Stimulated activated CD4-positive, alpha-beta T cell treated with anti-CD3 and anti-CD28 coated beads, Interleukin-2, amount 100 ng/mL, for 48 hours (primary cell): ENCODE measurements at places on chromosomes 3 and 15.

GRCh38 chr3:54994111-54994513 lies 66.3 kb upstream of the LRTM1 start:
- DNase-seq = no peak

DNA sequence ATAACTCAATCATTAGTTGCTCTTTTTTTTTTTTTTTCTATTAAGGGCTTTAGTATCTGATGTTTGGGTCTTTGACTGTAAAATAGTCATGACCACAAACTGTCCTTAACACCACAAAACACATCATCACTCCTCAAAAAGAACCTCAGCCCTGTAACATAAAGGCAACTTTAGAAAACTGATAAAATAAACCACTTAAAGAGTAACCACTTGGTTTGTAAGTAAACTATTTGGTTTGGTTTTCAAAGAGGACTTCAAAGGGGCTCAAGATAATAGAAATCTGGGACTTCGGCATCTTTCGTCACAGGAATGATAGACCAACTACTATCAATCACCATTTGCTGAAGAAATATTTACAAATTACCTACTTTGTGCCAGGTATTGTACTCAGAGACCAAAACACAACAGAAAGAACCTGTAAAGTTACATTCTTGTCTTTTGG lies 167.8 kb downstream of the FOXP1 start:
- no peak for DNase-seq

- DNase-seq = no peak
These were observed 1.8 kb upstream of the NAALADL2 start for GRCh38 chr3:174857301-174857700.

DNA sequence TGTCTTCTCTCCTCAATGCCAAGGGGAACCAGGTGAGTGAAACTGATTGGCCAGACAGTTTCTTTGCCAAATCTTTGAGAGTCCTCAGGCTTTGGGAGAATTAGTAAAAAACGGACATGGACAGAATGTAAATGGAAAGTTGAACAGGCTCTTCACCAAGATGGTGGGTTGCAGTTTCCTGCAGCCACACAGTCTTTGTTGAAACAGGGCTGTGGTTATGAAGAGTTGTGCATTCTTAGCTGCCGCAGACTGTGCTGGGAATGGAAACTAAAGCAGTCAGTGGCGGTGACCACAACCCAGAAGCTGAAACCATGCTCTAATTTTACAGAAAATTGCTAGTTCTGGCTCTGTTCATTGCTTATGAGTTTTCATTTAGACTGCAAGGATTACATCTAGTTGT lies 42.1 kb upstream of the TASOR start:
- peak; percentile 36 for DNase-seq

DNA sequence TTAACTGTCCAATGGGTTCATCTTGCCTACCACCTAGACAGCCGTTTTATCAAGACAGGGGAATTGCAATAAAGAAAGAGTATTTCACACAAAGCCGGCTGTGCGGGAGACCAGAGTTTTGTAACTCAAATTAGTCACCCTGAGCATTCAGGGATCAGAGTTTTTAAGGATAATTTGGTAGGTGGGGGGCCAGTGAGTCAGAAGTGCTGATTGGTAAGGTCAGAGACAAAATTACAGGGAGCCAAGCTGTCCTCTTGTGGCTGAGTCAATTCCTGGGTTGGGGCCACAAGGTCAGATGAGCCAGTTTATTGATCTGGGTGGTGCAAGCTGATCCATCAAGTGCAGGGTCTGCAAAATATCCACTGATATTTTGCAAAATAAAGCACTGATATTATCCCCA lies 29.9 kb upstream of the GPD1L start:
- no peak for DNase-seq

DNA sequence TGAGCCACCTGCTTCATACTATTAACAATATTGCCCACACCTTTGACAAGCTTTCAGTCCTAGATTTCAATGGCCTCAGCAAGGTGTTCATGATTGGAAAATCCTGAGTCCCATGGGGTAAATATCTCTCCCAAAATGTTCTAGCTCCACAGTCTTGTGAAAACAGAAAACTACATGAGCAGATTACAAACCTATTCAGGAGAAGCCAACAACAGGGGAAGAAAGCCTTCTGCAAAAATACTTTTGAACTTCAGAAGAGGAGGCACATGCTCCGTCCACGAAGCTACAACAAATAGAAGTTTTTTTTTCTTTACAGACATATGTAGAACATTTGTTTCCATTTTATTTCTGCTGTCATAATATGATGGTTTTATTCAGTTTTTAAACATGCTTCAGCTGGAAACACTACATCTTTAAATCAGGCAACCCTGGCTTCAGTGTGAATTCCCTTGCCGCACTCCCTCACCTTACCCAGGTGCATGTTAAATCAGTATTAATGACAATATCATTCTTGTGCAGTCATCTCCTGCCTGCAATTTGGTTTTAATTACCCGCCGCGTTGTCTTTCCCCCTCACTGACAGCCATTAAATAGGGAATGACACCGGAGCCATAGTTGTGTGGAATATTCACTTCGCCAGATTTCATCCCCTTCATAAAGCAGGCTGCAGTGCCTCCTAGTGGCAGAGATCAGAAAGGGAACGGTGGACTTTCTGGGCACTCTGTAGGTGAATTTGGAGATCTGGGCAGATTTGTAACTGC lies 725.5 kb upstream of the ARRDC4 start:
- DNase-seq = peak; percentile 15

- no peak for DNase-seq
These were observed 103.2 kb downstream of the EPHB1 start for GRCh38 chr3:134898181-134898754.

DNA sequence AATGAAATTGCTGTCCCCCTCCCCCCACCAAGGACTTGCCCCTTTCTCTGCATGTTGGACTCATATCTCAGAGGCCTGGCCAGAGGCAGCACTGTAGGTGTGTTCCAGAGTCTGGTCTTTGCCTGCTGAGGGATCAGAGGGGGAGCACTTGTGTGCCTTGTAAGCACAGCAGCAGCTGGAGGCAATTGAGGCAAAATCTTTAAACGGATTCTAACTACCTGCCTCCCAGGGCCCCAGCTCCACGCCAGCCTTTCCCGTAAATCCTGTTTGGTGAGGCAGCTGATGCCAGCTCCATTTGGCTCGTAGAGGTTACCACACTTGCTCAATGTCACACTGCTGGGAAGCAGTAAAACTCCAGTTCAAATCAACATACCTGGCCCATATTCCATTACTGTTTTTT lies 2.3 kb upstream of the IDH2 start:
- DNase-seq = no peak

DNA sequence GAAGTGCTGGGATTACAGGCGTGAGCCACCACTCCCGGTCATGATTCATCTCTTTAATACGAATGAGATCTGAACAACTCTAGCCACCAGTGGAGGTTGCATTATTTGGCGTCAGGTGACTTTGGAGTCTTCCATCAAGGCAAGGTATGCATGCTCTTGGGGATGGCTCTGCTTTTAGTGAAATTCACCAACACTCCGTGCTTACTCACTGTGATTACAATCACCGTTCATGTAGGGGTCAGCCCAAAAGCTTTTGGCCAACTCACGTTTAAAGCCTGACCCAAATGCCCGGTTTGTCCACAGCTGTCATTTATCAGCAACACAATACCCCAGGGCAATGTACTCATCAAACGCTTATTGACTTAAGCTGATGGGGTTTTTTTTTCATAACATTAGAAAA lies 155.4 kb downstream of the PDZRN3 start:
- DNase-seq = no peak

DNA sequence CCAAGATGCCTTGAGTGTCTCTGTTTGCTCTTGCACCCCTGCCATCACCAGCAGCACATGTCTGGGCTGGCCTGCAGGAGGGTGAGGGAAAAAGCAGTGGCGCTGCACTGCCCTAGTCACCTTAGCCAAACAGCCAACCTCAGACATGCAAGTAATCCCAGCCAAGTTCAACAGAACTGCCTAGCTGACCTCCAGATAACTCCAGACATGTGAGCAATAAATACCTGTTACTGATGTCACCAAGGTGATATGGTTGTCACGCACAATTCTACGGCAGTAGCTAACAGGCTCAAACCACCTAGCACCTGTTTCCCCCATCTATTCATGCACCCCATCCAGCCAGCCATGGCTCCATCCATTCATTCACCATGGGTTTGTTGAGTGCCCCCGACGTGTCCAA lies 99.9 kb downstream of the SRGAP3 start:
- DNase-seq = no peak

DNA sequence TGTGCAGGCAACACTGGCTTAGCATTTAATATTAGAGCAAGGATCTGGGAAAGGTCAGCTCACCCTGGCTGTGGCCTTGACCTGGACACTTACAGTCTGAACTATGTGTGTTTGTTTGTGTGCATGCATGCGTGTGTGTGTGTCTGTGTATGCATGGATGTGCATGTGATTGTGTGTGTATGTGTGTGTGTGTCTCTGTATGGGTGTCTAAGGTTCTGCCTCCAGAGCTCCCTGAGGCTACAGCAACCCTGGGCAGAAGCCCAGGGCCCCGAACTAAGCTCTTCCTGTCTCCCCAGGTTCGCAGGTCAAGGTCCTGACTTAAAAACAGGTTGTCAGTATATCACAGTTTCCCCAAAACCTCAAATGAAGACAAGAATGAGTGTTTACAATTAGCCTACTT lies 51.3 kb downstream of the SUSD5 start:
- no peak for DNase-seq

DNA sequence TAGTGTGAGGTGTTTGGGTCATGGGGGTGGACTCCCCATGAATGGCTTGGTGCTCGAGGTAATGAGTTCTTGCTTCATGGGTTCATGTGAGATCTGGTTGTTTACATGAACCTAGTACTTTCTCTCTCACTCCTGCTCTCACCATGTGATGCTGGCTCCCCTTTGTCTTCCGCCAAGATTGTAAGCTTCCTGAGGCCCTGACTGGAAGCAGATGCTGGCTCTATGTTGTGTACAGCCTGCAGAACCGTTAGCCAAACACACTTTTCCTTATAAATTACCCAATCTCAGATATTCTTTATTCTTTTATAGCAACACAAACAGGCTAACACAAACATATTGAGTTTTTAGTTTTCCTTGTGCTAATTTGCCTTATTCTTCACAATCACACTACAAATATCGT lies 3.2 kb upstream of the CSPG5 start:
- DNase-seq = no peak

DNA sequence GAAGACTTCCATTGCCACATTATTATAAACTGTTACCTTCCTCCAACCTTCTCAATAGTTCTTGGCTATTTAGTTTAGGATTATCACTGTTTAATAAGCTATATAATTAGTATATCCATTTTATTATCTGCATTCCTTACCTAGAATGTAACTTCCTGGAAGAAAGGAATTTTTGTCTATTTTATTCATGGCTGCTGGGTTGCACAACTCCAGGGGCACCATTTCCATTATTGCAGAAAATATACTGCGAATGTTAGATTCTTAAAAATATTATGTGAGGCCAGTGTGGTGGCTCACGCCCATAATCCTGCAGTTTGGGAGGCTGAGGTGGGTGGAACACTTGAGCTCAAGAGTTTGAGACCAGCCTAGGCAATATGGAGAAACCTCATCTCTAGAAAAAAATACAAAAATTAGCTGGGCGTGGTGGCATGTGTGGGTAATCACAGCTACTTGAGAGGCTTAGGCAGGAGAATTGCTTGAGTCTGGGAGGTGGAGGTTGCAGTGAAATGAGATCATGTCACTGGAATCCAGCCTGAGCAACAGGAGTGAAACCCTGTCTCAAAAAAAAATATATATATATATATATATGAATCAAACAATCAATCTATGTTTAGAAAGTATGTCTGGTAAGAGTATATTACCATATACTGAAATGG lies 19.9 kb downstream of the CLDN1 start:
- no peak for DNase-seq

DNA sequence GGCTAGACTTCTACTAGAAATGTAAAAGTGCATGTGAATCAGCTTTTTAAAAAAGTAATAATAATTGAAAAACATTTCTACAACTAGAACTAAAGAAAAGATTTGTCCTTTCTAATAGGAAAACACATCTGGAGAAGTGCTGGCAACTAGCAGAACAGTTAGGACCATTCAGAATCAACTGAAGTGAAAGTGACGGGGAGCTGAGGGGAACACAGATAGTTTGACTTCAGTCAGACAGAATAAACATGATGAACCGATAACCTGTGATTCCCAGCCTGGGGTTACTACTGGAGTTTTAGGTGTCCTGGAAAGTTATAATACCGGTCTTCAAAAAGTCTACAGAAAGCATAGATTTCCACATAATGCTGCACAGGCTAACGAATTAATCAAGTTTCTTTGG lies 28.1 kb downstream of the OPA1 start:
- no peak for DNase-seq

- no peak for DNase-seq
These were observed 361.0 kb upstream of the IL12A start for GRCh38 chr3:159627634-159628033.

DNA sequence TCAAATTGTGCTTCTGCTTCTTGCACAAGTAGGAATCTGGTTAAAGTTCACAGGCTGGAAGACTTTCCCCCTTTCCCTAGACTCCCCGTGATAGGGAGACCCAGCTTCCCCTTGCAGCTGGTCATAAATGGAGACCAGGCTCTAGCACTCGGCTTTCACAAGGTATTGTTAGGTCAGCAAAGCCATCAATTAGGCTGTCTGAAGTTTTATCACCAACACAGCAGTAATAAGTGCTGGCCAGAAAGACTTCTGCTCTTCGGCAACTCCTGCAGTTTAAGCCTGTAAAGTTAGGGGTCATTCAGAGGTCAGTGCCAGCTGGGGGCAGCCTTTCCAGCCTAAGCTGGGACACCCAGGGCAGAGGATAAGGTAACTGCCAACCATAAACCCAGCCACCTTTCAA lies 203.4 kb downstream of the MEIS2 start:
- DNase-seq = no peak

DNA sequence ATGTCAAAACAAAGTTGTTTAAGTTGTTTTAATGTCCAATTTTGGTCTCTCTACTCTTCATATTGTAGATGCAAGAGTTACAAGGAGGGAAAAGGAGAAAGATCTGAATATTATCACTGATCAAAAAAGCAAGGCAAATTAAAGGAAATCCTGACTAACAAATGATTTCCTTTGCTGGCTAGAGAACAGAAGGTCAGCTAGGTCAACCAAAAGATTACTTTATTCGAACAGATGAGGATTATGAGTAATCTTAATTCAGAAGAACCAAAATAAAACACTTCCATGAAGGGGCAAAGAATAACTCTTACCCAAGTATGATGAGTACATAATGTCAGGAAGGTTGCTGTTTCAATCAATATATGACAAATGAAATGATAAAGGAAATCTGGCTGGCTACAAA lies 33.8 kb downstream of the CPNE4 start:
- DNase-seq = no peak

GRCh38 chr3:128488991-128489673 lies 3.9 kb downstream of the GATA2 start:
- no peak for DNase-seq

DNA sequence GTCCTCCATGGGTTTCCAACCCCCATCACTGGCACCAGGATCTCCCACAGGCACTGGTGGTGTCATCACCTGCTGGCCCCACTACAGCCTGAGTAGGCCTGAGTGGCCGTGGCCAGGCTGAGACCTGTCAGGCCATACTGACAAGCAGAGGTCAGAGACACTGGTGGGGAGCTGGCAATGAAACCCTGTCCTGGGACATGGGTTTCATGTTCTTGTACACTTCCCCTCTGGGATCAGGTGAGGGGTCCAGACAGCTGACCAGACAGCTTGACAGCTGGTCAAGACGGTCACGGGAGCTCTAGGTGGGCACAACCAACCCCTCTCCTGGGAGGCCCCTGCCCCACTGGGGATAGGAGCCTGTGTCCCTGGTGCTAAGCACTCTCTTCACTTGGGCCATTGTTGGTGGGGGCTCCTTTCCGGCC lies 13.1 kb downstream of the ZBTB47 start:
- no peak for DNase-seq
